Myocyte (in vitro differentiated cells): ENCODE measurements at places on chromosomes 4 and X. TPM values are rescaled to one million over a fixed set of nuclear protein-coding genes. Genes with fewer than 3 reads are reported as not detected.

GRCh38 chrX:150575419-150575814 is 7.0 kb downstream of the MTM1 start:
- DNase-seq, result no peak

GRCh38 chr4:158411269-158411668 is 110.4 kb upstream of the RXFP1 start:
- DNase-seq, result no peak

DNA sequence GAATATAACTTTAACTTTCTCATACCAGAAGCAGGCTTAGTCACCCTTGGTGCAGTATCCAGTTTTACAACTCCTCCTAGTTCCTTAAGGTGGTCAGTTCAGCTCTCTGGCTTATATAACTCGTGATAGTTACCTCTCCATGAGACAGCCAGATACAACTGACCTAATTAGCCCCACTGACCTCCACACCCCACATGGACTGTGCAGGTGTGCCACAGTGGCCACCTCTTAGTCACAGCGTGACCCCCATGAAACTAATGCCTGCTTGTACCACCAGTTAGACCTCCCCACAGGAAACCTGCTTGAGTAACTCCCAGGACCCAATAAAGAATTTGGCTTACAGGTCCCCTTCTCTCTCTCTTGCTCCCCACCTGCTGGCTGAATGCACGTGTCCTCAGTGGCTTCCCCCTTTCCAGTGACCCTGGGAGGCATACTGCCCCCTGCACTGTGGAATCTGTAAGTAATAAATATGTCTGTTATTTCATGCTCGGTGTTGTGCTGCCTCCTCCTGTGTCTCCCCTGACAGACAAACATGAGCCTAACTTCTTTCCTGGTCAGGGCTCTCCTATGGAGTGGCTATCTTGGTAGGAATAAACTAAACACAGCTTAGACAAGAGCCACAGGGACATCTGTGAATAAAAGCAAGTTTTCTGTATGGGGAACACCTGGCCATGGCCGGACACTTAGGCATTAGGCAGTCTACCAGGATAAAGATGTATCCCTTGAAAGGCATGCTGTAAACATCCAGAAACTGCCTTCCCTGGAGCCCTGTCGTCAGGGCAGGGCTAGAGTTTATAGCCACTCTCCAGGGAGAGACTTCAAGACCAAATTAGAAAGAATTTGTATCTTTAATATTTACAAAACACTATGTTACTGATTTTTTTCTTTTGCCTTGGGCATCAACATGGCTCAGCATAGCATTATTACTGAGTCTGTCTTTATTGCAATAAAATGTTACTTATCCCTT is 209.7 kb upstream of the BOD1L1 start:
- no peak for DNase-seq

DDIT4L gene
- 4.5 and 9.6 TPM in 2 replicates for total RNA-seq

SMPX gene
- total RNA-seq, result 151 and 204 TPM in 2 replicates

DNA sequence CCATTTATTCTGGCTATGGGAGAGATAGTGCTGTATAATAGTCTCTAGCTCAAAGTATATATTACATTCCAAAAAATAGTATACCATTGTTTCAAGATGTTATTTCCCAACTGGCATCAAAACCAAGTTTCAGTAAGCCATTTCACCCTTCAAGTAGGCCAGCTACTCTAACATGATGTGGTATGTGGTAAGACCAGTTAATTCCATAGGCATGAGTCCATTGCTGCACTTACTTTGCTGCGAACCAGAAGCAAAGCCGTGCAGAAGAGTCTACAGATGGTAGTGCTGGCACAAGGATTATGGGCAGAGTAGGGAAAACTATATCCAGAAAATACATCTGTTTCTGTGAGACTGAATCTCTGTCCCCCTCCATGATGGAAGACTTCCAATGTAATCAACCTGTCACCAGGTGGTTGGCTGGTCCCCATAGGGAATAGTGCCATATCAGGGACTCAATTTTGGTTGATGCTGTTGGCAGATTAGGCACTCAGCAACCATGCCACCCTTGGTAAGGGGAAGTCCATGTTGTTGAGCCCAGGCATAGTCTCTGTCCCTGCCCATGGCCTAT is 49.8 kb upstream of the HSD17B10 start:
- peak; percentile 33 for DNase-seq

GRCh38 chr4:180636696-180637404 is 1606.4 kb upstream of the TENM3 start:
- DNase-seq, result no peak

DNA sequence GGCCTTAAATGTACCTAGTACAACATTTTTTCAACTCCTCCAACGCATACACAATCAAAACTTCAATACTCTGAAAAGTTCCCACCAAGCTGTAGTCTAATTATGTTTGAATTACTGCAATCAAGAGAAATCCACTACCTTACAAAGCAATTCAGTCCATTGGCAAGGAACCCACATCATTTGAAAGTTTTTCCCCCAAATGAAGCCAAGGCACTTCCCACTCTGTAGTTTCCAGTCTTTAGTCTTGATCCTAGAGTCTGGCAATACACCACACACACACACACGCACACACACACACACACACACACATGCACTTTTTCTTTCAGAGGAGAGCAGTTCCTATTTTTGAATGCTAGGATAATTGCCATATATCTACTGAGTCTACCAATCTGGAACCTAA is 79.6 kb downstream of the ANTXR2 start:
- DNase-seq, result no peak
